ENCODE measurements at places on chromosomes 4 and X.

- no peak for DNase-seq
Observed at GRCh38 chrX:49925176-49925575, 2.8 kb downstream of the CLCN5 start.

GRCh38 chr4:41678951-41679350 lies 69.6 kb downstream of the PHOX2B start:
- DNase-seq: no peak

DNA sequence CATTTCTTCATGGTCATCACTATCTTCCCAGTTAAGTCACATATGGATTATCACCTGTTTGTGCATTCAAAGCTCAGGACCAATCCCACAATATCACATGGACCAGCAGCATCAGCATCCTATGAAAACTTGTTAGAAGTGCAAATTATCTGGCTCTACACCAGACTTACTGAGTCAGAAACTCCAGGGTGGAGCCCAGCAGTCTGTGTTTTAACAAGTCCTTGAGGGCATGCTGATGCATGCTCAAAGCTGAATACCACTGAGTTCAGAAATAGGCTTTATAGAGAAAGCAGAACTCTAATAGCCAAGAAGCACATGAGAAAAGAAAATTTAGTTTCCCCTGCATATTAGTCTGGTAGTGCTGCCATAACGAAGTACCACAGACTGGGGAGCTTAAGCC lies 62.4 kb upstream of the GABRQ start:
- no peak for DNase-seq

GRCh38 chr4:74659576-74660411 lies 134.5 kb downstream of the BTC start:
- no peak for DNase-seq

DNA sequence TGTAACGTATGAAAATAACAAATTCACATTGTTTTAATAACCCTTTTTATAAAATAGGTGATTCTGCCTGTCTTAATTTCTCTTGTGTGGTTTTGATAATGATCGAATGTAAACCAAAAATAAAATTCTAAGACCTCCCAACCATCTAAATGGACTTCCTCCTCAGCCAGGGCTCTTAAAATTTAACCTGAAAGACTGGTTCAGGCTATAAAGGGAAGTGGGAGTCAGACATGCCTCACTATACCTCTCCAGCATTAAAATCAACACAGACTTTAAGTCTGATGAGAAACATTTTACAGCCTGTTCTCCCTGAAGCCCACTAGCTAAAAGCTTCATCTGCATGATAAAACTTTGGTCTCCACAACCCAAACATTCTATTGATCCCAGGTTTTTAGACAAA lies 97.6 kb upstream of the STIM2 start:
- no peak for DNase-seq

GRCh38 chr4:44522761-44523445 lies 74.3 kb upstream of the KCTD8 start:
- DNase-seq: no peak

- DNase-seq: no peak
Observed at GRCh38 chr4:76896048-76896447, 1.9 kb downstream of the SOWAHB start.

DNA sequence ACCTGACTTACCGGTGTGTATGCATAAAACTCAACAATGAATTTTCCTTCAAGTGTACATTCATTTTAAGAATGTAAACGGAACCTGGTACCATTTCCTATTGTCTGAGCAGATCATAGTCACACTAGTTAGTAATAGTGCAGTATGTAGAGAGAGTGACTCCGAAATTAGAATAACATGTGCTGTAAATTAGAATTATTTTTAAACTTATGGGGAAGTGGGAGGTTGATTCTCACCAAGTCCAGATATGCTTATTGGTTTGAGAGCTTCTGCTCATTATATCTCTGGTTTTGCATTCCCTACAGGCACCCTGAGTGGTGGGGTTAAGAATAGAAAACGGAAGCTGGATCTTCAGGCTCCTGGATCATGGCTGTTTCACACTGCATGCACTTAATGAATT lies 39.6 kb downstream of the KLF3 start:
- no peak for DNase-seq

DNA sequence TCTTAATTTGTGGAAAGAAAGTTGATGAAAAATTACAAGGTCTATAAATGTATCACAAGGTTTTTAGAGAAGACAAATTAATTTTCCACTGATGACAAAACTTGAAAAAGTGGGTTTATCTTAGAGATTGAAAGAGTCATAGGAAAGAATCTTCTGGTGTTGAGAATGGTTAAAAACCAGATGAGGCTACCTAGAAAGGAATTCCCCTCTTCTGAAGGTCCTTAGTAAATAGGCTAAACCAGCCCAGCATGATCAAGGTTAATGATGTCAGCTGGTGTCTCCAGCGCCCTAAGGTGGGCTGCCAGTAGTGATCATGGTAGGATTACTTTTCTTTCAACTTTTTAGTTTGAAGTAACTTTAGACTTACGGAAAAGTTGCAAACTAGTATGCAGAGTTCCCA lies 71.8 kb upstream of the PGRMC2 start:
- DNase-seq: no peak

- DNase-seq: no peak
Observed at GRCh38 chr4:115101675-115102074, 11.7 kb downstream of the NDST4 start.

DNA sequence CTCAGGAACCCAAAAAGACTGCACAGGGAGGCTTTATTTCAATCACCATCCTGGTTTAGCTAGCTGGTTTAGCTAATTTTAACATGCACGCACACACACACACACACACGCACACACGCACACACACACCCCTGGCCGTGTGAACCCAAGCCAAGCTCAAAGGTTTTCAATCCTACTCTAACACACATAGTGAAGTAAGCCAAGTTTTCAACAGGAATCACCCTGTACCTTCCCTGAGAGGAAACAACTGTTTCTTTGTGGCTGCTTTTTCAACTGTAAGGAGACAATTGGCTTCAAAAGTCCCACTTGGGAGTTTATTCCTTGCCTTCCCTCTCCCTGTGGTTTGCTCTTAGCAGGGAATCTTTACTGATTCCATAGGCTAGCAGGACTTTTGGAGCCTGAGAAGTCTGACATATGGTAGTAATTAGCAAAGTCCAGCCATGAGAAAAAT lies 98.9 kb upstream of the BMP3 start:
- DNase-seq: no peak

DNA sequence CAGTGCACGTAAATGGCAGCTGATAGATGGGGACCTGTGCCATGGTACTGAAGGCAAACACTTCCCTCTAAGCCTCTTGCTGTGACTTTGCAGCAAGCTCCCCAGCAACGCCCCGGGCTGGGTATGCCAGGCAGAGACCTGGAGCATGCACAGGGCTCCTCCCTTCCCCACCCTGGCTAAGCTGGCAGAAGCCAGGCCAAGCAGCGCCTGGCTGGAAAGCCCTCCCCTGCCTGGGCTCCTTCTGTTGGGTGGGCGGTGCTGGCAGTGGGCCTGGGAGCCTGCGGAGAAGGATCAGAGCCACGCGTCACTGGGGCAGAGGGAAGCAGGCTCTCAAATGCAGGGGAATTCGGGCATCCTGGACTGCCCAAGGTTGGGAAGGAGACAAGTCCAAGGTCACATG lies 3.6 kb downstream of the ATP2B3 start:
- no peak for DNase-seq

- DNase-seq: no peak
Observed at GRCh38 chr4:39754309-39754708, 56.4 kb downstream of the UBE2K start.

- no peak for DNase-seq
Observed at GRCh38 chr4:103720661-103721060, 876 bp upstream of the TACR3 start.

DNA sequence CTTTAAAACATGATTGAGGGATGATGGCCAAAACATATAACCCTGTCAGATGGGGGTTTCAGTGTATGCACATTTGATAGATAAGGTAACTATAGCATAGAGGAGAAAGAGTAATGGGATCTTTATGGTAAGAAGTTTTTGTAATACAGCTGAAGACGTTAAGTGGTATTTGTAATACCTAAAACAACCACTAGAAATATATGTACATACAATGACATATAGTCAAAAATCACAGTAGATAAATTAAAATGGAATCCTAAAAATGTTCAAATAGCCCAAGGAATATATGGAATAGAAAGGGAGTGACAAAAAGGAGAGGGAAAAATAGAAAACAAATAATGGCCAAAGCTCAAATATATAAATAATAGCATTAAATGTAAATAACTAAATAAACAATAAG lies 371.3 kb upstream of the FSTL5 start:
- DNase-seq: no peak

DNA sequence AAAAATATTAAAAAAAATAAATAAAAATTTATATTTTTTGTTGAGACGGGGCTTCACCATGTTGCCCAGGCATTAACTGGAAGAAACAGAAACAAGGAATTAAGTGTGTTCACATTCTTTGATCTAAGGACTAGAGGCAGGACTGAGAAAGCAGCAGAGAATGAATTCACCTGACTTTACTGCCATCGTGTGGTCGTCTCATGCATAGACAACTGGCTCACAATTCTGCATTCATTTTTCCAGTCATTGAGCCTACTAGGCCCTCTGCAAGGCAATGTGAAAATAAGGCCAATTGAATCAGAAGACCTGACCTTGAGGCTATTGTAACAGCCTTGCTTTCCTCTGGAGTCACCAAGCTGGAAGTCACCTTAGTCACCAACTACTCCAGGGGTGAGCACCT lies 37.4 kb downstream of the LHFPL1 start:
- peak; percentile 2 for DNase-seq

DNA sequence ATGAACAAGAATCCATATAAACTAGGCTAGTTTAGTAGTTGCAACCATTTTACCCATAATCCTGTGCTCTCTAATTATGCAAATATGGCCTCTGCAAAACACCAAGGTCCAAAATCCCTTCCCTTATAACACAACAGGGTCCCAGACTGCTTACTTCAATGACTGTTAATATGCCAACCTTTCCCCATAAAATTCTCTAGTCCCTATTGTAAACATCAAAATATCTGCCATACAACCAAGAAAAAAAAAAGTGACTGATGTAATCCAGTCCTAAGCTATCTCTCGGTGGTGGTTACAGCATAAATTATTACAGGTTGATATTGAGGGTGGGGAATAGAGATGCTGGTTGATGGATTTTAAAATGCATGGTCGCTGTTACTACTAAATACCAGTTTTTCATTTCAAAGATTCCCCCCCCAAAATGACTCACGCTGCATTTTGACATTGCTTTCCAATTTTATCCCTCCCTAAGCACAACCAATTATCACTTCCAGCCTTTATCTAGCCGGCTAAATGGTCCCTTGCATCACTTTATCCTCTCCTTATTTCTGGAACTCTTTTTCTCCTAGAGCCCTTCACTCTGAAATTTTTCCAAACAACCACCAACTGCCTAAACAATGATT lies 44.8 kb downstream of the TSPAN5 start:
- DNase-seq: no peak

DNA sequence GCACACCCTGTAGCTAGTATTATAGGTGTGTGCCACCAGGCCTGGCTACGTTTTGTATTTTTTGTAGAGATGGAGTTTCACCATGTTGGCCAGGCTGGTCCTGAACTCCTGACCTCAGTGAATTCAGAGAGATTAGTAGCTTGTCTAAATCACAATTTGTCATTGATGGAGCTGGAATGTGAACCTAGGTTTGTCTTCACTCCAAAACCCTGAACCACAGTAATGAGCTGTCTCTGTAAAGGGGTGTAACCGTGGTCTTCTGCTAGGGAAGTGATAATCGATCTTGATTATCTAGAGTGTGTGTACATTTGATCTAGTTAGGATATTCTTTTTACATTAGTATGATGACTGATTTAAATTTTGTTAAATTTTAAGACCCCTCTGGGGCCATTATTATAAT lies 8.3 kb downstream of the ARHGAP10 start:
- DNase-seq: no peak

DNA sequence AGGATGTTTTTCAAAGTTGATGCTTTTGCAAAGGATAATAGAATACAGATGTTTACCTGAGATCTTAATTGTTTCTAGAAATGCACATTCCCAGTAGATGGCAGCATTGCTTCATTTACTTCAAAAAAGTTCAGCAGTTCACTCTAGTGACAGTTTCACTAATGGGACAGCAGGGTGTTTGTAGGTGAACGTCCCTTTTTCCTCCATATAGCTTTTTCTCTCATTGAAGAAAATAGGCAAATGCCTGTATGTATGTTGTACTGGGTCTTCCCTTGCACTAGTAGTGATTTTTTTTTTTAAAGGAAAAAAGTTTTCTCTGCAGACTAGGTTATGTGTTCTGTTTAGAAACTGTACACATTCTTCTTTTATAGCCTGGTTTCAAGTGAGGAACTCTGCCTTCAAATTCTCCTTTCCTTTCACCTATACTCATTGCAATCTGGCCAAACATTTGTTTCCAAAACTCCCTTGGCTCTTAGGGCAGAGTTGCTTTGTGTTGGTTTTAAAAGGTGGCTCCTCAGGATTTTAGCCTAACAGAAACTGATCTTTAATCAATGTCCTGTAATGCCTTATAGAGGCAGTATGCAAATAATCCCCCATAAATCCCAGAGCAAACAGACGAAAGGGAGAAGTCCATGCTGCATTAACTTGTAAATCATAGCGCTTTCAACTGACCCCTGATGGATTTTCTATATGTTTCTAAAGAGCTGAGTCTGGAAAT lies 86.3 kb downstream of the EGF start:
- no peak for DNase-seq

- no peak for DNase-seq
Observed at GRCh38 chrX:14079891-14080430, 50.3 kb upstream of the GEMIN8 start.

DNA sequence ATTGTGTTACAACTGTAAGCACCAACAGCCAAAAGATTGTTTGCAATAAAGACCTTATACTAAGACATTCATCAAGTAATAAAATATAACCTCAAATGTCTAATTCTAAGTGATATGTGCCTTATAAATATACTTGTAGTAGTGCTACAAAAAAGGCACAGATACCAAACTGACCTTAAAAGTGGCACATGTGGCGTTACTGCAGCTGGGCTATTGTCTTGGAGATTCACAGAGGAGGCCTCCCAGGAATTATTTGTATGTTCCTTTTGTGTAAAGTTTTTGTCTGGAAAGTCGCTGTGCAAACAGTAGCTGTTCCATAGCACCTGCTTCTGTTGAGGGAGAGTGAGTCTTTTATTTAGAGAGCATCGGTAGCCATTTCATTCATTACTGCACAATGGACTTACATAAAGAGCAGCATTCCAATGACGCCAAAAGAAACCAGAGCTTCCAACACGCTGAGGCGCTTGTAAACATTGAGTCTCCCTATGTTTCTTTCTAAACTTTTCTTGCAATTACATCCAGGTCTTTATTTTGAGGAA lies 143.7 kb downstream of the RPA4 start:
- no peak for DNase-seq

- no peak for DNase-seq
Observed at GRCh38 chrX:122777766-122778165, 406.3 kb upstream of the GRIA3 start.

DNA sequence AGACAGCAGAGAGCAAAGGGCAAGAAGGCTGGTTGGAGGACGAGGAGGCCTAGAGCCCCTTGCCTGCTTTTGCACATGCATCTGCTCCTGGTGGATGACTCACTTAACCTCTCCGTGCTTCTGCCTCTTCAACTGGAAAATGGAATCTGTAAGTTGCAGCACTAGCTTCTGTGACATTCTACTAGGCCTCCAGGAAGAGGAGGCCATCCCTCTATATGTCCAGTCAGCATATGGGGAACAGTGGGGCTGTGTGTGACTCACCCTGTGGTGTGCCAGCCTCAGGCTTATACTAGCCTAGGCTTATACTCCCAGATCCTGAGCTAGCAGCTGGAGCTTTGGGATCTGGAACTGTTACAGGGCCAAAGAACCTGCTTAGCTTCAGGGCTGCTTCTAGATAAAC lies 36.0 kb downstream of the RTL9 start:
- DNase-seq: no peak
